NCI-H2171 treated with DMSO at 0.1 percent for 48 hours (cell line): ENCODE measurements at places on chromosomes 4 and X.

- DNase-seq: no peak
These were observed 123.9 kb upstream of the PPP3CA start for GRCh38 chr4:101471201-101471600.

- DNase-seq: no peak
These were observed 402.9 kb downstream of the PCDH18 start for GRCh38 chr4:137129441-137129840.

GRCh38 chr4:176277162-176277904, 8.3 kb upstream of the ASB5 start:
- peak; percentile 35 for DNase-seq

DNA sequence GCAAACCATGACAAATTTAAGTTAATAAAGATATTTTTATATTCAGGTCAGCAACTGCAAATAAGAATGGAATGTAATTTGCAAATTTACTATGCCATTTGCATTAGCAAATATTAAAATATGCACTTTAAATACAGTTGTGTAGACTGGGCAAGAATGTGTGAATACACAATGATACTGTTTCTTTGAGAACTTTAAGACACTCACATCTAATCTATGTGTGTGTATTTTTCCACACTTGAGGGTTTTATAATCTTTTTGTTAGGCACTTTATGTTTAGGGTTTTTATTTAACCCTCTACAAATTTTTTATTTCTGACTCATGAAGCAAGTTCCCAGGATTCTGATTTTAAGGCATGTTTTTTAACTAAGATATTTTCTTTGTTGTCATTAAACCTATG, 23.9 kb upstream of the NDNF start:
- no peak for DNase-seq

GRCh38 chrX:67543818-67544217, at the start of gene AR:
Gene AR (plus strand): TSS chrX:67544021. CDS start chrX:67545147, 1,126 bp downstream.
- peak; percentile 32 for DNase-seq

GRCh38 chrX:112913807-112914206, 73.2 kb upstream of the AMOT start:
- DNase-seq: no peak

GRCh38 chrX:123392921-123393320, 208.8 kb downstream of the GRIA3 start:
- DNase-seq: no peak

DNA sequence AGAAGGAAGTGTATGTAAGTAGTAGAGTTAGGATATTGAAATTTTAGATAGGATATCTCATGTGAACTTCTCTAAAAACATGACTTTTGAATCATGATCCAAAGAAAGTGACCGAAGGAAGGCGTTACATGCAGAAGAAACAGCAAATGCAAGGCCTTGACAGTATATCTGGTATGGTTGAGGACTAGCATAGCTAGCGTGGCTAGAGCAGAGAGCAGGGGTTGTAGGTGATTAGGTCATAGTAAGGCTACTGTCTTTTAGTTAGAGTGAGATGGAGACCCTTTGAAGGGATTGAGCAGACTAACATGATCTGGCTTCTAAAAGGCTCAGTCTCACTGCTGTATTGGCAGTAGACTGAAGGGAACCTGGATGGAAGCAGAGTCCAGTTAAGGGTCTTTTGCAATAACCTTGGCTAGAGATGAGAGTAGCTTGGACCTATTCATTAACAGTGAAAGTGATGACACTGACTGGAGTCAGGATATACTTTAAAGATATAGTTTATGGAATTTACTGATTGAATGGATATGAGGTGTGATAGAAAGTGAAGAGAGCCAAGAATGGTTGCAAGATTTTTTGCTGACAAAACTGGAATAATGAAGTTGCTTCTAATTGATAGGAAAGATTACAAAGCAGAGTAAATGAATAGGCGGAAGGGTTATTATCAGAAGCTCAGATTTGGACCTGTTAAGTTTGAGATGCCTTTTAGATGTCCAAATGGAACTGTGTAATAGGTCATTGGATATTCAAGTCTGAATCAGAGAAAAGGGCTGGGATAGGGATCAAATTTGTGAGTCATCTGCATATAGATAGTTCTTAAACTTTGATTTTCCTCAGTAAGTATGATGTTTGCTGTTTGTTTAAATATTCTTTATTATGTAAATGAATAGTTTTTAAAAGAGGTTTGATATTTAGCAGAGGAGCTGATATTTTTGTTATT, 59.8 kb downstream of the MRPL1 start:
- DNase-seq: no peak

GRCh38 chr4:168666531-168666930, 169.7 kb downstream of the PALLD start:
- no peak for DNase-seq

DNA sequence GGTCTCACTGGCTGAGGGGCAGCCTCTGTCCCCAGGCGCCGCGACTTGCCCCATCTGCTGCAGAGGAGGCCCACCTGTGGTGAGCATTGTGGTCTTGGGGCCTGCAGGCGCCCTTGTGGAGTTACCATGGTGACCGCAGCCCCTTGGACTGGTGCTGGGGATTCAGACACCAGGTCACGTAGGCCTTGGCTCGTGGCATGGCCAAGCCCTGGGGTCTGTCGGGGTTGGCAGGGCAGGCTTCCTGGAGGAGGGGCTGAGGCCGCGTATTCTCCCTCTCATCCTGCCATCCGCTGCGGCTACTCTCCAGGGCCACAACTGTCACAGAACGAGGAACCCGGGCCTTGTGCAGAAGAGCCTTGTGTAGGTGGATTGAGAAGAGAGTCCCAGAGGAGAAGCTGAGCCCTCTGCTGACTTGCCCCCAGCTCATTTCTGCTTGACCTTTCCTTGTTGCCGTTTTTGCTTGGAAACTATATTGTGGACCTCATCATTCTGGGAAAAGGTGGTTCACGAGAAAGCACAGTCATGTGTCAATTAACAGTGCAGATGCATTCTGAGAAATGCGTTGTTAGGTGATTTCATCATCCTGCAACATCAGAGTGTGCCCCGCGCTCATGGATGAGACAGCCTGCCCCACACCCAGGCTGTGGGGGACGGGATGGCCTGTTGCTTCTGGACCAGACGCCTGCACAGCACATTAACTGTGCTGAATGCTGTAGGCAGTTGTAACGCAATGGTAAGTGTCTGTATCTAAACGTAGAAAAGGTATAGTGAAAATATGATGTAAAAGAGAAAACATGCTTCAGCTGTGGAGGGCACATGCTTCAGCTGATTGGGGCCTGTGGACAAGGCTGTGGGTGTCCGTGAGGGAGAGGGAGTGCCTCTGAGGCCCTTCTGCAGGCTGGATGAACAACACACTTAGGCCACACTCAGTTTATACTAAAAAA, 38.5 kb downstream of the TRMT44 start:
- no peak for DNase-seq

DNA sequence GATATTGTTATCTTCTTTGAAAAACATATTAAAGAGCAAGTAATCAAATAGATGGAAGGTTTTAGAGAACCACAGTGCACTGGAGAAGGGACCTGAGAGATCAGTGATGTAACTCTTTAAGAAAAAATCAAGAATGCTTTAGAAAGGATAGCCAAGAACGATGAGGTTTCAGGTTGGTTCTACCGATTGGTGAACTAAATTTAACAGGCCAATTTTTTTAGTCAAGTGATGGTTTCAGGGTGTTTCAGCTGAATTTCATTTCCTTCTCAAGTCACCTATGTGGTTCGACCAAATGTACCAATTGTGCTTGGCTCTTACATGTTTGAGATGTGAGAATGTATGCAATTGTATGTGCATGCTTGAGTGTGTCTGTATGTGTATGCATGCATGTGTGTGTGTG, 26.5 kb downstream of the HS3ST1 start:
- no peak for DNase-seq
